ENCODE measurements at places on chromosomes 7 and 10.

GRCh38 chr7:73572767-73573186 lies 5.6 kb downstream of the TBL2 start:
- no peak for DNase-seq

GRCh38 chr10:79385804-79386531 lies 38.7 kb downstream of the PPIF start:
- DNase-seq: no peak

DNA sequence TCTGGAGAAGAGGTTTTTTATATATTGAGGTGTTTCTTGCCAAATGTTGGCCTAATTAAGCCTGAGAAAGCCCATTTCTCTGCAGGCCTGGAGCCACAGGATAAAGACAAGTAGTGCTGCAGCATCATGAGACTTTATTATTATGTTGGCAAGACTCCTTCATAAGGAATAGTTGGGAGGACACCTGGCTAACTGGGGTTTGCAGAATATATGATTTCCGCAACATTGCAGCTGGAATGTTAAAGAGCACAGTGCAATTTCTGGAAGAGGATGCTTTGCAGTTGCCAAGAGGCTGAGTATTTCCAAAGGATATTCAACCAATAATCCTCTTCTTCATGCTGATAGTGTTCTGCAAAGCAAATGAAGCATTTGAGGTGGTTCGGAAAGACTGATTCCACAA lies 1512.8 kb upstream of the LRRTM3 start:
- DNase-seq: no peak

- DNase-seq: no peak
These were observed 4.5 kb upstream of the DNMBP start for GRCh38 chr10:100014071-100014762.

DNA sequence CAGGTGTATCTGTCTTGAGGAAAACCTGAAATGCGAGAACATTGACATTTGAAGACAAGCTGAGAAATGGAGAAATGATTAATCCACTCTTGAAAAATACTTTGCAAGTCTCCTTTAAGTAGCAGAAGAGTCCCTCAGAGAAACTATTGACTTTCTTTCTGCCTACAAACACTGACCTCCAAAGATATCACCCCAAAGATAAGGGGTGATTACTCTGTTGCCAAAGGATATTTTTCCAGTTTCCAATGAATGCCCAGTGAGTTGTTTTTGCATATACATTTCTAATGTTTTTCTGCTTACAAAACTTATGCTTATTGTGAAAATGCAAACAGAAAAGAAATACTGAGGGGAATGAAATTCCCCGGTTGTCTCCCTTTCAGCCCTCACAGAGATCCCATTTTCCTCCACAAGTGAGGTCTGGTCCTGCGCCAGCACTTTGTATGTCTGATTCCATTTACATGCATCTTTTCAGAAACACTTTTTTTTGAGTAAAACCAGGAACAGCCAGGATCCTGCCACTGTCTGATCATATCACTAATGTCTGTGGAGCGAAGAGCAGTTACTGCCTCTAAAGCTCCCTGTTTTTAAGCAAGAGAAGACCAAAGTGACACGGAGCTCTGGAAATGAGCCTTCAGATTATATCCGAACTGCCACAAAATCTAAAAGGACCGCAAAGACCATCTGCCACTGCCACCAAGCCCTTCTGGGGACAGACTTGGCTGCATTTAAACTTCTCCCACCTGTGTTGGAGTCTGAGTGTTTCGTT lies 82.9 kb upstream of the PDCD4 start:
- DNase-seq: peak; percentile 39

GRCh38 chr7:99762680-99763327 lies 21.2 kb downstream of the CYP3A4 start:
- DNase-seq: no peak

DNA sequence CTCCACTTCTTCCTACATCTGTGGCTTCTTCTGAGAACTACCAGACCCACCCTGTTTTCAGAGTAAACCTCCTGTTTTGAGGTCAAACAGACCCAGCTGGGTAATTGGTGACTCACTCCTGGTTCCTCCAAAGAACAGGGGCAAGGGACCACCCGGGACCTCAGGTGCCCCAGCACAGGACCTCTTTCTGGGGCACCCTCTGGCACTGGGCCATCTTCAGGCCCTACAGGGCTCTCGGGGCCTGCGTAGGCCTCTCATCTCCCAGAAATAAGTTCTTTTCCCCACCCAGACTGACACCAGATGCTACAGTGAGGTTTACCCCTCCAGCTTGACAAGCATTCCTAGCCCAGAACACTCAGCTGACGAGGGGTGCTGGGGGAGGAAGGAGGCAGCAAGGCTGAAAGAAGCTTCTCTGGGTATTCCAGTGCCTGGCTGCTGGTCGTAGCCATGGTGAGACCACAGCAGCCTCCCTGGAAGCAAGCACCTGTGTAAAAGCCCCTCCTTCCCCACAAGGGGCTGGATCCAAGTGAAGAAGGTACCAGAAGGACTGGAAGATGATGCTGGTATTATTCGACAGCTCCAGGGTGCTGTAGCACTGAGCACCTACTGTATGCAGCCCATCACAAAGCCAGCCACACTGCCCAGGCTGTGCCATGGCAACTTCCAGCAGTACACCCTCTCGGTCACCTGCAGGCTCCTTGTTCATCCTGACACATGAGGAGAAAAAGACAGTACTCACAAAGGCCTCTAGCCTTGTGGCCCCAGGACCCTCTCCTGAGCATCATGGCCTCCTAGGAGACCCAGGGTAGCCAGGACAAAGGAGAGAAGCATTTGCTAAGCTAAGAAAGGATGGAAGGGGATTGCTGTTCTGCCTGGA lies 47.4 kb downstream of the ALOX5 start:
- no peak for DNase-seq

DNA sequence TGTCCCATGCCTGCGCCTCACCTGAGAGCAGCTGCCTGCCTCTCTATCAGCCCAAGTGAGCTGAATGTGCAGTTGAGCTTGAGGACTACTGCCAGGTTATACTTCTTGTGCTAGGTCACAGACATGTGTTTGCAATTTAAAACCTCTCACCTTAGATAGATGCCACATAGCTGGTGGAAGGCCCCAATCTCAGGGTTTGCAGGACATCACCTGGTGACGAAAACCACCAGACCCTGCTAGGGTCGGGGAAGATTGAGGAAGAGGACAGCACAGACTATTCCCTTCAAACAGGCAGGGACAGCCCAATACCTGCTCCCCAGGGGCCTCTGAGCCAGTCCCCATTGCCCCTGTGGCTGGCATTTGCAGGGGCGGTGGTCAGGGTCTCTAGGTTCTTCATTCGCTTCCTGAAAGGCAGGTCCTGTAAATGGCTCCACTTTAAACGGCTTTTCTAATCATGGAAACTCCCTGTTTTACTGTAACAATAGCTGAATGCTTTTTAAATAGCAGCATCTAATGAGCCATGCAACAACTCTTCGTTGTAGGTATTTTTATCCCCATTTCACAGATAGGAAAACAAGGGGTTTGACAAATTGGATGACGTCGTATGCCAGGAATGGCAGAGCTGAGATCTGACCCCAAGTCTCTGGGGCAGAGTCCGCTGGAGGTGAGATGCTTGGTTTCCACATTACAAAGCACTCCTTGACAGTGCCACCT lies 80.1 kb downstream of the EMX2 start:
- no peak for DNase-seq

GRCh38 chr7:94059746-94060145 lies 55.6 kb upstream of the BET1 start:
- no peak for DNase-seq

- DNase-seq: no peak
These were observed 66.7 kb downstream of the CREB3L2 start for GRCh38 chr7:137934941-137935883.

- DNase-seq: no peak
These were observed 42.7 kb upstream of the PLXNA4 start for GRCh38 chr7:132618956-132619305.

DNA sequence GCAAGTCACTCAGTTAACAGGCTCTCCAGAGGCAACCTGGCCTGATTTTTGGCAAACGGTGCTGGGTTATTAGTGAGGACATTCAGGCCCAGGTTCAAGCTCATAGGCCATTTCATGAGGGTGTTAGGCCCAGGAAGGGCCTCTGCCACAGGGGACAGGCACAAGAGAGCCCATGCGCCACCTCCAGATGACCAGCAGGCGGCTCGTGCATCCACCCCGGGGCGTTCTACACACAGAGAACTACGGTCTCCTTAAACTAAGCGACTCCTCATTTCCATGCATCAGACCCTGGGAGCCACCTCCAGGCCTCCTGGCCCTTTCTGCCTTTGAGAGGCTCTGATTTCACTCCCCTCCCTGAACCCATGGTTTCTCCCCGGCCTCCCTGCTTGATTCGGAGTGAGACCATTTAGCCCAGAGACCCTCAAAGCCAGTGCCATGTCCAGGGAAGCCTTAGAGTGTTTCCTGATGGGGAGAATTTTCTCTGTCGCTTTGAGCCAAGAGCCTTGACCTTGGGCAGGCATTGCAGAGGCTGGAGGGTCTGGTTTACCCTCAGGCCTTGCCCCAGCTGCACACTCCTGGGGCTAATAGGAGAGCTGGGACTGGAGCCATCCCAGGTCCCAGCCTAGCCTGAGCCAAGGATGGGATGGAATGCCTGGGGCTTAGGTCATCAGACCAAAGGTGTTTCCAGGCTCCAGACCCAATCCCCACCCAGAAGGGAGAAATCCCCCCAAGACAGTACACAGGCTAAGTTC lies 188.0 kb downstream of the GRID1 start:
- peak; percentile 0 for DNase-seq

GRCh38 chr10:17161775-17162174 lies 32.2 kb upstream of the CUBN start:
- DNase-seq: no peak

- no peak for DNase-seq
These were observed 23.3 kb upstream of the SMARCD3 start for GRCh38 chr7:151271699-151272355.

- DNase-seq: no peak
These were observed 25.3 kb downstream of the CCDC7 start for GRCh38 chr10:32471232-32471631.

DNA sequence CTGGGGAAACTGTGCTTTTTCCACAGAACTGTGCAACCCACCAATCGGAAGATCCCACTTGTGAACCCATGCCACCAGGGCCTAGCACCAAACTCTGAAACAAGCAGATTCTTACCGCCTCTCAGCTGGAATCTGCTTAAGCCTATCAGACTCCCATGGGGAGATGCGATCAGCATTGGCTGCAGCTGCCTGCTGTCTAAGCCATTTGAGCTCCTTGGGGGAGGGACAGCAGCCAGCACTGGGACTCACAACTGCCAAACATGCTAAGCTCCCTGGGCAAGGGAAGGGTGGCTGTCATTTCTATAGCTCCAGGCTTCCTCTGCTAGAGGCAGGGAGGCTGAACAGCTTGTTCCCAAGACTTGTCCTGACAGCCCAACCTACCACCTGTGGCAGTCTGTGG lies 283.8 kb downstream of the CDK14 start:
- peak; percentile 43 for DNase-seq

All from NCI-H524 (cell line).